ENCODE measurements at places on chromosomes 5 and 9. TPM values are rescaled to one million over a fixed set of nuclear protein-coding genes. Genes with fewer than 3 reads are reported as not detected.

DNA sequence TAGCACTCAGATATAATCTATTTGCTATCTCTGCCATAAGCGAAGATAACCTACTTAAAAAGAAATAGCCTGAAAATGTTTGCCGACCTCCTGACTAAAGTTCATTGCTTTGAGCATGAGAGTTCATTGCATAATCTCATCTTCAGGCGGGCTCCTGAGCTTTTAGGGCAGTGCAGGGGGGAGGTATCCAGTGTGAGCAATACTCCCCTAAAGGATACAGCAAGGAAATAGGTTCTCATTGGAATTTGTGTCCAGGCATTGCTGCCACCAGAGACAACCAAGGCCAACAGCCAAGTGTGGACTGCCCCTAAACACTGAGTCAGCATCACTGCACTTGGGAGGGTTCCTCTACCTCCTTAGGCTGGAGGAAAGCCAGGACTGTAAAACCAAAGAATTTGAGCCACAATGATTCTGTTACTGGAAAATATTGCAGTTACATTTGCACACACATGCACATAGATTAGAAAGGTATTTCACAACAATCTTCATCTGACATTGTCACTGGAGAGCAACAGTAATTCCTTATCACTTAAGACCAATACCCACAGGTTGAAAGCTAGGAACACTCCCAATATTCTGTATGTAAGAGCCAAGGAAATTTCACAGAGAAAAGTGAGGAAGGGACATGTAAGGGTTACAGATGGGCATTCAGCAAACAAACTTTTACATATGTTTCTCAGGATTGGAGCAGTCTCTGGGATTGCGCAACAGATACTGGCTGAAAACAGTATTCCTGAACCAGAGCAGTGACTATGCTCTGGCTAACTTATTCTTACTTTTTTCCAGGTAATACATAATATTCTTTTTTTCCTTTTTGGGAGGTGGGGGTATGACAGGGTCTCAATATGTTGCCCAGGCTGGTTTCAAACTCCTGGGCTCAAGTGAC is 98.6 kb upstream of the TLE1 start:
- no peak for DNase-seq

DNA sequence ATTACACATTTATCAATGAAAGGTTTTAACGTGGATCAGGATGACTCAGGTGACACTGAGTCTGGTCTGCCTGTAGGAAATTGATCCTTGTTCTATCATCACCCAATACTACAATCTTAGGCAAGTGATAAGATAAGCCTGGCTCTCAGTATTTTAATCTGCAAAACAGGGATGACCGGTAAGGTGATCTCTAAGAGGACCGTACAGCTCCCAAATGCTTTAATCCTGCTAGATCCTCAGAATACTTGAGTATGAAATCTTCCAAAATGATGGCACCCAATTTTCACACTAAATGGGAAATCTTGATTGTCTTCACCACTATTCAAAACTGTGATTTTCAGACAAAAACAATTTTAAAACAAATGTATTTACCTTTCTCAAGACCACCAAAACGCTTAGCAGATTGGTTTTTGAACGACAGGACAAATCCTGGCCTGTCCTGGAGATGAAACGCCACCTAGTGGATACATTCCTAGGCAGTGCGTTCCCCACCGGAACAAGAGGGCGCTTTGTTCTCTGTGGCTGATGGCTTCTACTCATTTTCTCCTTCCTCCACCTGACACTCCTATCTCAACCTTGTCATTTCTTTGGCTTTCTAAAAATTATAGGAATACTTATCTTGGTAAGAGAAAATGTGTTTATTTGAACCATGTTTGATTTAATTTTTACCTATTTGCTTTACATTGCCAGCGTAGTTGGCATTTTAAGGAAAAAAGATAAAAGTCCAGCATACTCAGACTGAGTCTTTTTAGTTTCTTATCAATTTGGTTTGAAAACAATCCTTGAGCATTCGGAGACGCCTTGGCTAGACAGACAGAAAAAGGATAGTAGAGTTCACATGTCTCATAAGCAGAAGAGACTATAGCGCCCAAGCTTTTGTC is 41.2 kb upstream of the VCAN start:
- DNase-seq: peak; percentile 71

DNA sequence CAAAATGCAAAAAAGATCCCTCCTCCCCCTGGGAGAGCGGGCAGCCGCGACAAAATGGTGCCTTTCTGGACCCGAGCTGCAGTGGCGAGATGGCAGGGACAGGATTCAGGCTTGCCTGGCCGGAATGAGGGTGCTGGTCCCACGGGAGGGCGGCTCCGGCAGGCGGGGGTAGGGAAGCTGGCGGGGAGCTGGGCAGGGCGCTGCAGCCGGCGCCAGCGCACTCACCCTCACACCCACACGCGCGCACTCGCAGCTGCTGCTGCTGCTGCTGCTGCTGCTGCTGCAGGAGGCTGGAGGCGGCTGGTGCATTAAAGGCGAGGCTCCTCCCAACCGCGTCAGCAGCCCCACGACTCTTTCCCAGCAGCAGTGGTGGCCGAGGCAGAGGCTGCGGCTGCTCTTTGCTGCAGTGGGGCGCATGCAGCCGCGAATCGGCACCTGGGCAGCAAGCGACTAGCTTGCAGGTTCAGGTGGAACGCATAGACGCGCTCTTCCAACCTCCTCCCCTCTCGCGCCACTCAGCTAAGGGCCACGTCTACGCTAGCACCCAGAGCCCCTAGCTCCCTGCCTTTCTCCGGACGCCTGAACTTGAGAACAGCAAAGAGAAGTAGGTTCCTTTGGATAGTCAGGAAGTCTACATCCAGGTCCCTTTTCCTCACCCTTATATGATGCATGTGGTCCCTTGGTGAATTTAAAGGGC is at the start of gene PPP2R2B:
TSS of gene PPP2R2B (minus strand) at position 282 of the 697 bp plus-strand sequence.
- DNase-seq: no peak

DNA sequence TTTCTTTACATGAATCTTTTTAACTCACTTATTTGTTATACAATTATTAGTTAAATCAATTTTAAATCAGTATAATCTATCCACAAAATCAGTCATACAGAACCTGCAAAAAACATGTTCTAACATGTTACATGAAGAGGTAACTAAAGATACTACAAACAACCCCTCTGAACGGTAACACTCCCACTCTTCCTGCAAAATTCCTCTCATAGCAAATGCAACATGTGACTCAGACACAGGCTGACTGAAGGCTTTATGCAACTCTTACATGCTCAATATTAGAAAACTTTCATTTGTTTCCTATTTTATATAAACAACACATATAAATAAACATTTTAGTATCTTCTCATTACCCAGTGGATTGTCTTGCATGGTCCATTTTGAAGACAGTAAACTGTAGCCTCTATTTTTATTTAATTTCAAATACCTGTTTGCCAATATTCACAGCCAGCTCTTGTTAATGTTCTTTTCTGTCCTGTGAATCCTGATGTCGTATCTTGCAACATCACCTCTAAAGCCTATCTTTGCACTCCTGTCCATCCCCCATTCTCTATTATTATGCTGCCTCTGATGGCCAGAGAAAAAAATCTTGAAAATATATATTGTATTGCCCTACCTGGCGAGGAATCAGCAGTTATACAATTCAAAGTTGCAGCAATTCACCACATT is 100.5 kb upstream of the CCDC152 start:
- no peak for DNase-seq

GRCh38 chr5:765948-766631 is 18.4 kb downstream of the ZDHHC11B start:
- DNase-seq: no peak

The BICD2 gene
- total RNA-seq: 39.7 TPM

The TLE4 gene
- 214 TPM for total RNA-seq

GRCh38 chr9:75185585-75186170 is 97.4 kb downstream of the OSTF1 start:
- DNase-seq: peak; percentile 67

The NEUROG1 gene
- total RNA-seq: not detected

The UCK1 gene
- 29.9 TPM for total RNA-seq

The CEP72 gene
- 12.2 TPM for total RNA-seq

The TRPM3 gene
- not detected for total RNA-seq

GRCh38 chr5:54570916-54571315 is 53.4 kb downstream of the SNX18 start:
- no peak for DNase-seq

GRCh38 chr5:7878381-7878873 is 9.5 kb downstream of the MTRR start:
- DNase-seq: no peak

The OTP gene
- total RNA-seq: not detected

- DNase-seq: no peak
Measured at GRCh38 chr9:128293091-128293490, 17.0 kb downstream of the SWI5 start.

The IFNA14 gene
- not detected for total RNA-seq

Measured in natural killer cell (primary cell).